Glutamatergic neuron (in vitro differentiated cells): ENCODE measurements at places on chromosomes 3 and 15. TPM values are rescaled to one million over a fixed set of nuclear protein-coding genes. Genes with fewer than 3 reads are reported as not detected.

DNA sequence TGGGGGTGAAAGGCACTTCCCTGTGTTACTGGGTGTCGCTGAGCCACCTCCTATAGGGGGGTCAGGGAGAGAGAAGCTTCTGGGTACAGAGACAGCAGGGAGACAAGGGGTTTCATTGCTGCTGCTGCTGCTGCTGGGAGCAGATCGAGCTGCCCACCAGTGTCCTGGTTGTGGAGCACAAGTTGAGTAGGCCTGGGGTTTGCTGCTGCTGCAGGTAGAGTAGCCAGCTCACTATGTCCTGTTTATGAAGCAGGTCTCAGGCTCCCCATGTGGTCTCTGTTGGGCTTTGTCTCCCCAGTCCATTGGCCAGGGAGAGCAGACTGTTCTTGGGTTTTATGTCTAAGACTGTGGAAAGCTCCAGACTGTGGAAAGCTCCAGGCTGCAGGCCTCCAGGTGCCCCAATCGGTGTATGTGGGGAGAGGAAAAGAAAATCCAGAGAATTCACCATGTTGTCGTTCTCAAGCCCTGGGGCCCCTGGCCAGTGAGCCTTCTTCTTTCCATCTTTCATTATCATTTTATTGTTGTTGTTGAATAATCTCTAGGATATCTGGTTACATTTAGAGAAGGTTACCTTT lies 157.8 kb downstream of the ADAMTS17 start:
- no peak overlapping the region for H3K4me3 ChIP-seq
- H3K4me1 ChIP-seq: peaks cover 1% of the 10 kb centered on the region
- no peak for DNase-seq
- H3K36me3 ChIP-seq: no peaks in the 10 kb centered on the region
- no peaks in the 10 kb centered on the region for H3K27me3 ChIP-seq

DNA sequence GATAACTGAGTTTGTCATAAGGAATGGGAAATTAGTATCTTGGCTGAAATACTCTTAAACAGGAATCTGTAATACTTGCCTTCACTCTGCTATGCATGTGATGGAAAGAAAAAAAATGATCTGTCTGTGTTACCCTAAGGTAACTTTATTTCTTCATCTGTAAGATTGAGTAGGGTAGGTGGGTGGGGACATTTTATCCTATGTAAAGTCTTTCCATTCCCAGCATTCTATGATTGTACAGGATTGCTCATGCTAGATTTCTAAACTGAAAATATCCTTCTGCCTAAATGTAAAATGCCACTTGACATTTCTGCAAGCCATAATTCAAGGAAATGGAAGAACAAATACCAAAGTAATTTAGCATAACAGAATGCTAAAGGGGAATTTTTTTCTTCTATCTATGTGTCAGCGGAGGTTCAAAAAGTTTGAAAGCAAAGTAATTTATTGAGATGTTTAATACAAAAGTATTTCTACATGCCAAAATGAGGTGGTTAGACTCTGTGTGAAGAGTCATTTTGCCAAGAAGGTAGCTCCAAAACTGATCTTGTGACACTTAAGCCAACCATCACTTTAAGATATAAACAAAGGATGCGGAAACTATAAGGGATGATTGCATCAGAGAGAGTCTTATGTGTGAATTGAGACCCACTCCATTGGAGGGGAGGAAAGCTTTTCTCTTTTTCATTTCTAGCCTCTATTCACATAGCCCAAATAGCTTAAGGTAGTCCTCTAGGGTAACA lies 46.6 kb upstream of the SERPINI2 start:
- no peak overlapping the region for H3K4me3 ChIP-seq
- no peak overlapping the region for H3K27ac ChIP-seq
- H3K4me1 ChIP-seq: no peaks in the 10 kb centered on the region
- no peak for DNase-seq

GRCh38 chr3:146160964-146161662 lies at the start of gene PLOD2:
TSS of gene PLOD2 (minus strand) at chr3:146161184. CDS start at chr3:146160989, 195 bp downstream.
- H3K36me3 ChIP-seq: no peaks in the 10 kb centered on the region
- peaks cover 24% of the 10 kb centered on the region for H3K4me1 ChIP-seq
- peak within 1 kb of the TSS; percentile 92 for H3K4me3 ChIP-seq

DNA sequence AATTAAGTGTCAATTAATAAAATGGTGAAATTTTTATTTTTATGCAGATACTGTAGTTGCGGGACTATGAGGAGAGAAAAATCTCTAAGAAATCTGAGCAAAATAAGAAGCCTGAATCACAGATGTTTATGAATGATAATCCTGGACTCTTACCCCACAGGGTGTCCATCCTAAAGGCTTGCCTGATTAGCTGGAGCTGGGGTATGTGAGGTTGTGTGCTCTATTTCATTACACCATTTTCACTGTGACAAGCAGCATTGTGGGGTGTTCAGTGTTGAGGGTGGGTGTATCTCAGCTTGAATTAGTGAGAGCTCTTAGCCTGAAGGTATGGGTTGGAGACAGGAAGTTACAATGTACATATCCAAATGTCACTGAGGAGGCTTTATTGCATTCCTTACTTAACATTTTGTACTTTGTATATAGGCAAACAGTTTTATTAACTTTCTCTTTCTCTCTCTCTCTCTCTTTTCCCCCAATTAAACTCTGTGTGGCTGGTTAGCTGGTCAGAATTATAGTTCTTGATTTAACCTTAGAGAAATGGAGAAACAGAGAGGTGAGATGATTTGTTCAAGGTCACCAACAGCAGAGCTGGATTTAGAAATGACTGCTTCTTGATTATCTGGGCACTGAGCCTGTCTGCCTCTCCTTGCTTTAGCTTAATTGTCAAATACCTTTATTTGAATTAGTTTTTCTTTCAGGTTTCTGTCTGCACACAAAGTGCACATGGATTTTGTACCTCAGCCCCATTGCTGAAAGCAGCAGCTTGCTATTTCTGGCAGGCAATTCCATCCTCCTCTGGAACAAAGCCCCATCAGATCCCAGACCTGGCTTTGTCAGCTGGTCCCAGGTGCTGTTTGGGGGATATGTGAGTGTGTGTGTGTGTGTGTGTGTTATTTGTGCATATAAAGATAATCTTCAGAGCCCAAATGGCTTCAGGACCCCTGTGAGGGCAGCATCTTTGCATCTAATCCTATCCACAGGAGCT lies 35.8 kb downstream of the GJD2 start:
- no peak overlapping the region for H3K4me3 ChIP-seq
- no peaks in the 10 kb centered on the region for H3K36me3 ChIP-seq
- H3K27me3 ChIP-seq: peaks cover 2% of the 10 kb centered on the region
- DNase-seq: no peak

KLHL40 gene
- 0.44 TPM for total RNA-seq

DNA sequence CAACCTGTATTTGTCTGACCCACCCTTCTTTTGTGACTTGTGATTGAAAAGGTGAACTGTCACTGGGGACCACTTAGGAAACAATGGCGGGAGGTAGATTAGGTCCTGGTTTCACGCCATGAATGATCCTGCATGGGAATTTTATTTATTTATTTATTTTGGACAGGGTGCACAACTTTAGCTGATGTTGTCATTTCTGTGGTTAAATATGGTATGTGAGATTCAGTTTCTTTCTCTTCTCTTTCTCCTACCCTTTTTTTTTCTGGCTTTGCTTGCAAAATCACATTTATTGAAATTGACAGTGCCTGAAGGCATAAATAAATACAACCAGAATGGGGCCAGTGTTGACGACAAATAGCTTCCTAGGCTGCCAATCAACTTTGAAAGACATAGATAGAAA lies 18.0 kb upstream of the HTR3E start:
- no peaks in the 10 kb centered on the region for H3K27me3 ChIP-seq
- no peaks in the 10 kb centered on the region for H3K4me1 ChIP-seq
- no peak overlapping the region for H3K4me3 ChIP-seq
- H3K27ac ChIP-seq: no peak overlapping the region
- no peak for DNase-seq

DNA sequence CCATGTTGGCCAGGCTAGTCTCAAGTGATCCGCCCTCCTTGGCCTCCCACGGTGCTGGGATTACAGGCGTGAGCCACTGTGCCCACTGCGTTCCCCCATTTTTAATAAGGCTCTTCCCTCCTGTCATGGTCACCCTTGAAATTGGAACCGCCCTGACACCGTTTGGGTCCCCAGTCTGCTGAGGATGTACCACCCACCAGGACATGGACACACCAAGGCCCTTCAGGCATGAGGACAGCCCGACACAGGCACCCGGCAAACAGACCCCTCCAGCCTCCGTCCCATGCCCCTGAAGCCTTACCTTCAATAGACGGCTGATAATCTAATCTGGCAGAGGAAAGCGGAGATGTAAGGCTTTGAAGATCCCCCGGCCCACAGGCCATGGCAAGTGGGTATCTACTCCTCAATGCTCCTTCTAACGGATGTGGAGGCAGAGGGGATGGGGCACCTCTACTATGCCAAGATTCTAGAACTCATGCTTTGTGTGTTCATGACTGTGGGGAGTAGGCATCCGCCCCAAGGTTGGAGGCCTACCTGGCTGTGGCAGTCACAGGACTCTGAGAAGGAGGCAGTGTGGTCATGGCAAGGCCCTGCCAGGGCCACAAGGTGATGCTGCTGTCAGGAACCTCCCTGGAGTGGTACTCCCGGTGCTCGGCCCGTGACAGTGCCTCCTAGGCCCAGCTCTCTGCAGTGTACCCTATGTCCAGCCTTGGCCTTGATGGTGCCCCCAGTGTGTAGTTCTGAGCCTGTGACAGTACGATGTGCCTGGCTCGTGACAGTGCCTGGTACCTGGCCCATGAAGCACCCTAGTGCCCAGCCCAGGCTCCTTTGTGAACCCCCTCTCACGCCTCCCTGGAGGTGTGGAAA lies 18.6 kb upstream of the PRSS50 start:
- no peak overlapping the region for H3K4me3 ChIP-seq
- no peak overlapping the region for H3K27ac ChIP-seq
- peaks cover 6% of the 10 kb centered on the region for H3K4me1 ChIP-seq
- no peaks in the 10 kb centered on the region for H3K27me3 ChIP-seq
- no peaks in the 10 kb centered on the region for H3K36me3 ChIP-seq

GRCh38 chr3:40779039-40779438 lies 254.3 kb downstream of the ZNF621 start:
- no peak overlapping the region for H3K27ac ChIP-seq
- peaks cover 4% of the 10 kb centered on the region for H3K36me3 ChIP-seq
- no peaks in the 10 kb centered on the region for H3K27me3 ChIP-seq
- no peak for DNase-seq
- no peak overlapping the region for H3K4me3 ChIP-seq
- H3K4me1 ChIP-seq: peaks cover 10% of the 10 kb centered on the region

SLC28A2 gene
- total RNA-seq: not detected

NEO1 gene
- total RNA-seq: 157 TPM

DNA sequence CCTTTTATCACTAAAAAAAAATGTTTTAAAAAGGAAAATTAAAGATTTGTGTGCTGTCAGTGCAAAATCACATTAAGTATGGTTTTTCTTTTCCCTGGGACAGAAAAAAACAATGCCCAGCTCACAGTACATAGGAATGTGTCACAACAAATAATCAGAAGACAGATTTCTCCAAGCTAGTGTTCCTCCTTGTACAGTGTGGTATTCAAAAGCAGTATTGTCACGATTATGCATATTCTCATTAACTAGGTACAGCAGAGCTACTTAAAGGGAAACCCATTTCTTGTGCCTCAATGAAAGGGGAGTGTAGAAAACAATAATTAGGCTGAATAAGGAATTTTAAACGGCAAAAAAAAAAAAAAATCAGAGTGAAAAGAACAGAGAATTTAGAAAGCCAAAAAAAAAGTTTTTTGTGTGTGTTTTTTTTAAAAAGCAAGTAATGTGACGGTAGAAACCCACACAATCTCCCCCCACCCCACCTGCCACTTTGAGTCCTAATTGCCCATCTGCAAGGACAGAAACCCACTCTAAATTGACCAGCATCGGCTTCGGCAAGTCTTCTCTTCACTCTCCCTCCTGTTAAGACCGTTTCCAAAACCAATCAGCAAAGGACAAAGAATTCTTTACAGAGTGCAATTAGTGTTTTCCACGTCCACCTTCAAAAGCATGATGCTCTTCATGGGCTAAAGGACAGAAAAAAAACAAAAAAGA lies 41.0 kb downstream of the EIF4E3 start:
- H3K36me3 ChIP-seq: peaks cover 5% of the 10 kb centered on the region
- no peak for DNase-seq

- H3K4me3 ChIP-seq: no peak overlapping the region
- H3K4me1 ChIP-seq: no peaks in the 10 kb centered on the region
- no peak for DNase-seq
- H3K27ac ChIP-seq: no peak overlapping the region
- H3K27me3 ChIP-seq: peaks cover 2% of the 10 kb centered on the region
These were observed 70.5 kb upstream of the XCR1 start for GRCh38 chr3:46097691-46098241.

DNA sequence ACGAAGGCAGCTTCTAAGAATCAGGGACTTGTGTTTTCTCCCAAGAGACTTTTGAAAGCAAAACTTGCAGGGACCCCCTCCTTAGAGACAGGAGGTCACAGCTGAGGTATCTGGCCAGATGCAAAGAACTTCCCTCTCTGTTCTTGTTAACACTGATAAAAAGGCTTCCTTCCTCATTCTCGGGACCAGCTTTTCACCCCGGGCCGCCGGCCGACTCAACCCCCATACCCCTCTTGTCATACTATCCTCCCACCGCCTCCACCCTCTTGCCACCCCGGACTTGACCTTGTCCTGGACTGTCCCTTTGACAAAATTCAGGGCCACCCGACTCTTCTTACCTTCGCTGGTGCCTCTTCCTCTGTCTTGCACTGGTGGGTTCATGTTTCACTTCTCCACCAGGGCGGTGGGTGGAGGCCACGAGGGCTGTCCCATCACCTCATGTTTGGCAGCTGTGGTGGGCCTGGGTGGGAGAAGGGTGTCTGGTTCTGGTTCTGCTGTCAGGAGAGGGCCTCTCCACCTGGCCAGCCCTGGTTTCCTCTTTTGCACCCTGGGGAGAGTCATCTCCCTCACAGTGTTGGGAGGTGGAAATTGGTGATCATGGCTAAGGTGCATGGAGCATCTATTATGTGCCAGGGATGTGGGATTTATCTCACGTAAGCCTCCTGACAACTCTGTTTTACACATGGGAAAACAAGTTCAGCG lies 32.5 kb downstream of the BHLHE40 start:
- H3K4me3 ChIP-seq: no peak overlapping the region
- H3K27ac ChIP-seq: no peak overlapping the region
- DNase-seq: no peak
- H3K36me3 ChIP-seq: no peaks in the 10 kb centered on the region
- peaks cover 6% of the 10 kb centered on the region for H3K27me3 ChIP-seq

GOLGA6L24 gene
- not detected for total RNA-seq

CCR4 gene
- total RNA-seq: not detected

GRCh38 chr3:127093312-127093711 lies 99.6 kb upstream of the PRR23E start:
- H3K4me1 ChIP-seq: peaks cover 35% of the 10 kb centered on the region
- peaks cover 10% of the 10 kb centered on the region for H3K36me3 ChIP-seq
- H3K27me3 ChIP-seq: peaks cover 18% of the 10 kb centered on the region

SLC22A13 gene
- 1.5 TPM for total RNA-seq

DNA sequence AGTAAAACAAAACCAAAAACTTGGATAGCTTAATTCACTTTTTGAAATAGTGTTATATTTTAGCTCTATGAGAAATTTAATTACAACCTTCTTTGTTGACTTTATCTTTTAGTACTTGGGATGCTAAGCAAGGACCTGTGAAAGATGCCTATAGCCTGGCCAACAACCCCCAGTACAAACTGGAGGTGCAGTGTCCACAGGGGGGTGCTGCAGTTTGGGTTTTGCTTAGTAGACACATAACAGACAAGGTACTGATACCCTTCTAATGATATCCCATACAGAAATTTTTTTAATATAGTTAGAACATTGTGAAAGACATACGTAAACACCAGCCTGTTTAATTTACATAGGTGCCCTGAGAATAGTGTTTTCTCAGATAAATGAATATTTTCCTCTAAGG lies 35.3 kb downstream of the CAPN7 start:
- H3K36me3 ChIP-seq: no peaks in the 10 kb centered on the region
- H3K4me3 ChIP-seq: no peak overlapping the region
- H3K27me3 ChIP-seq: no peaks in the 10 kb centered on the region
- H3K4me1 ChIP-seq: no peaks in the 10 kb centered on the region
- H3K27ac ChIP-seq: no peak overlapping the region
- peak; percentile 60 for DNase-seq

CPN2 gene
- total RNA-seq: not detected
